Fibroblast of skin of abdomen (primary cell): ENCODE measurements at places on chromosomes 13 and 19.

GRCh38 chr19:45404557-45405434 is at the start of gene PPP1R13L:
Gene PPP1R13L (minus strand): TSS chr19:45405069. CDS start chr19:45398318, 6,751 bp downstream.
- DNase-seq, result peak; percentile 84

DNA sequence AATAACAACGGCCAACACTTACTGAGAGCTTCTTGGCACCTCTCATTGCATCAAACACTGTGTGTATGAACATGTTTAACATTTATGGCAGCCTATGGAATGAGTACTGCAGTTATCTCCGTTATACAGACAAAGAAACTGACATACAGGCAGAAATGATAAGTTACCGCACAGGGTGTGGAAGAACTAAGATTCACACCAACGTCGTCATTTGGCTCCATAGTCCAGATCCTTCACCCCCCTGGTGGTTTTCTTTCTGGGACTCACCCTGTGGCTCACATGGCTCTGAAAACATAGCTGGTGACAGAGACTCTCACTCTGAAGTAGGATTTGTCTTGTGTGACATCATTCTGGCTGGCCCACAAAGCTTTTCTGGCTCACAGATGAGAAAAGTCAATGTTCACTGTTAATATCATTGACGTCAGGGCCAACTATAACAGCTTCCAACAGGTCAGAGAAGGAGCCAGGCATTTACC is 230.1 kb downstream of the DLEU7 start:
- peak; percentile 42 for DNase-seq

GRCh38 chr19:18193388-18194180 is 566 bp downstream of the MPV17L2 start:
- no peak for DNase-seq

- no peak for DNase-seq
Measured at GRCh38 chr13:102792396-102792795, 6.4 kb downstream of the POGLUT2 start.

DNA sequence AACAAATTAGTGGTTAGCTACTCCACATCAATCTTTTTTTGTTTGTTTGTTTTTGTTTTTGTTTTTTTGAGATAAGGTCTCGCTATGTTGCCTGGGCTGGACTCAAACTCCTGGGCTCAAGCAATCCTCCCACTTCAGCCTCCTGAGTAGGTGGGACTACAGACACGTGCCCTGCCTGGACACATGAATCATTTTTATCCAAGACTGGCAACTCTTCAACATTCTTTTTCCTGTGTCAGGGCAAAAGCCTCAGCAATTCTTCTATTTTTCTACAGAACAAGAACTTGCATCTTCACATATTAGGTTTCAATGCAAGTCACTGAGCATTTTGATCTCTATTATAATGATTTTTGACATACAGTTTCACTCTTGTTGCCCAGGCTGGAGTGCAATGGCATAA is 76.8 kb upstream of the LRCH1 start:
- peak; percentile 13 for DNase-seq

- no peak for DNase-seq
Measured at GRCh38 chr13:78609464-78610205, 6.3 kb upstream of the POU4F1 start.

DNA sequence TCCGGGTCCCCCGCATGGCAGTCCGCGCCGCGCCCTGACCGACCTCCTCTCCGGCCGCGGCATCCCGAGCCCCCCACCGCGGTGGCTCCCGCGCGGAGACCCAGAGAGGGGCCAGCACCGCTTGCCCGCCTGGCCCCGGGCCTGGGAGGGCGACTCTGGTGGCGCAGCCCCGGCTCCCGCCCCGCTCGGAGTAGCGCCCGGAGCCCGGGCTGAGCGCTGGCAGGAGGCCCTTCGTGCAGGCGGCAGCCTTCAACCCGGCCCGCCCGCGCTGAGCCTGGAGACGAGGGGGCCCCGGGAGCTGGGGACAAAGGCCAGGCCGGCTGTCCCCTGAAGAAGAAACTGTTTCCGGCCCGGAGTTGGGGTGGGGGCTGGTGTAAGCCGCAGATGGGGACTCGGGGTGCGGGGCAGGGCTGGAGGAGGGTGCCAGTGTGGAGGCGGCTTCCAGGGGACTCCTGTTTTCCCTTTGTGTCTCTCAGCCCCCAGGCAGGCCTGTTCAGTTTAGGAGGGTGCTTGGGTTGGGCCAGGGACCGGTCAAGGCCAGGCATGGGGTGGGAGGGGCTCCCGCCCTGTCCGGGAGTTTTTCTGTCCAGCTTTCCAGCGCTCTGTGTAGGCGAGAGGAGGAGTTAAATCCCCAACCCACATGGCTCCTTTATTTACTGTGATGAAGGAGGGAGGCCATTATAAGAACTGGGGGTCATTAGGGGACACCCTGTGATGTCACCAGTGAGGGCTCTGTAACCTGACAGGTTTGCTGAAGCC is 935 bp downstream of the LRP3 start:
- peak; percentile 20 for DNase-seq

DNA sequence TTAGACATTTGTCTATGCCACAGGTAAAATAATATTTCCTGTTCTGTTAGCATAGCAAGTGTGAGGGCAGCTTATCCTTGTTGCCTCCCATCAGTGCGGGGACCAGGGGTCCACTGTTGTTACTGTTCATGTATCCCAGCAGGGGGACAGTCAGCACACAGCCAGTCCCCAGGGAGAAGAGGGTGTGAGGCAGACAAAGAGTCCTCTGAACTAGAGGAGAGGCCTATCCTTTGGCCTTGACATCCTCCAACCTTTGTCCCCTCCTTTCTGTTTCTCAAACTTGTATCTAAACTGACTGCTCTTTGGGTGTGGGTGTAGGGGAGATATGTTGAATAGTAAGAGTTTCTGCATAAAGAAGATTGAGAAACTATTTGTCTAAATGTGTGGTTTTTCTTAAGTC is 2.9 kb upstream of the GPR18 start:
- DNase-seq, result no peak

DNA sequence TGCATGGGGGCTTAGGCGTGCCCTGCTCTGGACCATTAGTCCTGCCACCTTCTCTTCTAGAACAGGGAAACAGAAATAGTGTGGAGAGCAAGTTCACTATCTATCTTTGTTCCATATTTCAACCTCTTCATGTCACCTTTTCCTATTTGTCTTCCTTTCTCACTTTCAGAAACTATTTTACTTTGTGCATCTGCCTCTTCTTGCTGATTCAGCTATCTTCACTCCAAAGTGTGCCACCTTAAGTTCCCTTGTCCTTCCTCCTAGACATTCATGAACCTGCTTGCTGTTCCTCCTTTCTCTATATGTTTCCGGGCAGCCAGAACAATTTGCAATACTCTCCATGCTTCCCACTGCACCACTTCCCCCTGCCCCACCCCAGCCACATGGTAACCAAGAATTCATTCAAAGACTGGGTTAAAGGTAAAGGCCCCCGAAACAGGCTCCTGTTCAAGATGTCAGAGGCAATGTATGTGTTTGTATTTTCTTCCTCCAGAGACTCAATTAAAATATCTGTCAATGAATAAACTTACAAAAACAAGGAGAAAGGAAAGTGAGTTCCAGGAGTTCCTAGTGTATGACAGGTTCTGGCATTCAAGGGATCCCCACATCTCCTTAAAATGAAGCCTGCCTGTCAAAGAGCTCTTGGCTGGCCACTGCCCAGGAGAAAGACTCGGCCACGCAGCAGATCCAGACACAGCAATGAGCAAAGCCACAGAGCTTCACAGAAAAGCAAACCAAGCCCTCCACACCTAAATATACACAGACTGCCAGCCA is 268.1 kb downstream of the DNAJC15 start:
- no peak for DNase-seq

DNA sequence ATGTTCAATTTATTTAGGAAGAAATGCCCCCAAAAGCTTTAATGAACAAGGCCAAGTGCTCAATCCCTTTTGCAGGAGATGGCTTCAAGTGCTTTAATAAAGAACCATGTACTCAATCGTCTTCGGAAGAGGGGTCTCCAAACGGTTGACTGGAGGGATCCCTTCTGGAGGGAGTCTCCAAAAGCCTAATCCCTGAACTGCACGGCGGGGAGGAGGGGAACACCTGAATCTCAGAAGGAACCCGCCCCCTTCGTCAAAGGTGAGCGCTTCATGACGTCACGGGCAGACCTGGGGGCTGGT is 505 bp downstream of the PAF1 start:
- no peak for DNase-seq

GRCh38 chr13:42409075-42409474 is 137.1 kb downstream of the AKAP11 start:
- DNase-seq, result no peak

- no peak for DNase-seq
Measured at GRCh38 chr13:38328699-38329098, 21.0 kb upstream of the UFM1 start.

DNA sequence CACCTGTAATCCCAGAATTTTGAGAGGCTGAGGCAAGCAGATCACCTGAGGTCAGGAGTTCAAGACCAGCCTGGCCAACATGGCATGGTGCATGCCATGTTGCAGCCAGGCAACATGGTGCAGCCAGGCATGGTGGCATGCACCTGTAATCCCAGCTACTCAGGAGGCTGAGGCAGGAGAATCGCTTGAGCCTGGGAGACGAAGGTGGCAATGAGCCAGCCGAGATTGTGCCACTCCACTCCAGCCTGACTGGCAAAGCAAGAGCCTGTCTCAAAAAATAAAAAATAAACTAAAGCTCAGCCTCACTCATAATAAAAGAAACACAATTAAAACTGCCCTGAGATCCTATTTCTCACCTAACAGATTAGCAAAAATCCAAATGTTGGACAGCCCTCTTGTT is 49.7 kb upstream of the MAP3K10 start:
- no peak for DNase-seq

GRCh38 chr13:106230450-106230849 is 305.0 kb downstream of the EFNB2 start:
- peak; percentile 73 for DNase-seq

- DNase-seq, result no peak
Measured at GRCh38 chr13:113022391-113022744, 53.4 kb downstream of the MCF2L start.

DNA sequence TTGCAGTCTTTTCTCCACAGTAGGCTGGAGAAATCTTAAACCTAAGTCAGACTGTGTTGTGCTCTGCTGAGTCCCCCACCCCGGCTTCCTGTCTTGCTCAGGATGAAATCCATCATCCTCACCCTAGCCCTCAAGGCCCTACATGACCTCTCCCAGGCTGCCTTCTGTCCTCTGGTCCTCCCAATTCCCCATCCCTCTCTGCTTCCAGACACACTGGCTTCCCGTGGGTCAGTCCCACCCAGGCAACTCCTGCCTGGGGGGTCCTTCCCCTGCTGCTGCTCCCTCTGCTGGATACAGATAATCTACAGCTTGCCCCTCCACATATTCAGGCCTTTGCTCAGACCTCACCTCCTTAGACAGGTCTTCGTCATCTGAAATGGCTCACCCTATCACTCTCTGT is 18.4 kb upstream of the CBY2 start:
- no peak for DNase-seq

GRCh38 chr19:17605761-17606589 is 50.5 kb downstream of the COLGALT1 start:
- DNase-seq, result peak; percentile 80

DNA sequence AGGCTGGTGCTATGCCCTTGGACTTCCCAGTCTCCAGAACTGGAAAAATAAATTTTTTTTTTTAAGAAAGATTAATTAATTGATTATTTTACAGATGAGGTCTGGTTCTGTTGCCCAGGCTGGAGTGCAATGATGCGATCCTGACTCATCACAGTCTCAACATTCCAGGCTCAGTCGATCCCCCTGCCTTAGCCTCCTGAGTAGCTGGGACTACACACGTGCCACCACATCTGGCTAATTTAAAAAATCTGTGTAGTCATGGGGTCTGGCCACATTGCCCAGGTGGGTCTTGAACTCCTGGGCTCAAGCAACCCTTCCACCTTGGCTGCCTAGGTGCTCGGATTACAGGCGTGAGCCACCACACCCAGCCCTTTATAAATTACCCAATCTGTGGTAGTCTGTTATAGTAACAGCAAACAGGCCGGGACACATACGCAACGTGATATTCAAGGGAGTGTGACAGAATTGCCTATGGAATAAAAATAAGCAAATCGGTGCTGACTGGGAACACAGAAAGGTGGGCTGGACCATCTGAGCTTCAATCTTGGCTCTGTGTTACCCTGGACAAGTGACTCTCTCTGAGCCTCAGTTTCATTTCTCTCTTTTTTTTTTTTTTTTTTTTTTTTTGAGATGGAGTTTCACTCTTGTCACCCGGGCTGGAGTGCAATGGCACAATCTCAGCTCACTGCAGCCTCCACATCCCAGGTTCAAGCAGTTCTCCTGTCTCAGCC is 42.8 kb downstream of the PIN1 start:
- peak; percentile 78 for DNase-seq

GRCh38 chr13:35850569-35850968 is 280.6 kb downstream of the DCLK1 start:
- DNase-seq, result no peak

DNA sequence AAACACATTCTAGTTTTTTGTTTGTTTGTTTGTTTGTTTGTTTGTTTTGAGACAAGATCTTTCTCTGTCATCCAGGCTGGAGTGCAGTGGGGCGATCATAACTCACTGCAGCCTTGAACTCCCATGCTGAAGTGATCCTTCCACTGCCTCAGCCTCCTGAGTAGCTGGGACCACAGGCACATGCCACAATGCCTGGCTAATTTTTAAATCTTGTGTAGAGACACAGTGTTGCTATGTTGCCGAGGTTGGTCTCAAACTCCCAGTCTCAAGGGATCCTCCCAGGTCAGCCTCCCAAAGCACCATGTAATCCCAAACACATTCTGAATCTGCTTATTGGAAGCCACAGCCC is 15.8 kb downstream of the PLA2G4C start:
- DNase-seq, result no peak

GRCh38 chr19:47497821-47498520 is 14.0 kb upstream of the KPTN start:
- DNase-seq, result no peak

GRCh38 chr19:4371247-4372164 is 28.1 kb downstream of the MPND start:
- no peak for DNase-seq

DNA sequence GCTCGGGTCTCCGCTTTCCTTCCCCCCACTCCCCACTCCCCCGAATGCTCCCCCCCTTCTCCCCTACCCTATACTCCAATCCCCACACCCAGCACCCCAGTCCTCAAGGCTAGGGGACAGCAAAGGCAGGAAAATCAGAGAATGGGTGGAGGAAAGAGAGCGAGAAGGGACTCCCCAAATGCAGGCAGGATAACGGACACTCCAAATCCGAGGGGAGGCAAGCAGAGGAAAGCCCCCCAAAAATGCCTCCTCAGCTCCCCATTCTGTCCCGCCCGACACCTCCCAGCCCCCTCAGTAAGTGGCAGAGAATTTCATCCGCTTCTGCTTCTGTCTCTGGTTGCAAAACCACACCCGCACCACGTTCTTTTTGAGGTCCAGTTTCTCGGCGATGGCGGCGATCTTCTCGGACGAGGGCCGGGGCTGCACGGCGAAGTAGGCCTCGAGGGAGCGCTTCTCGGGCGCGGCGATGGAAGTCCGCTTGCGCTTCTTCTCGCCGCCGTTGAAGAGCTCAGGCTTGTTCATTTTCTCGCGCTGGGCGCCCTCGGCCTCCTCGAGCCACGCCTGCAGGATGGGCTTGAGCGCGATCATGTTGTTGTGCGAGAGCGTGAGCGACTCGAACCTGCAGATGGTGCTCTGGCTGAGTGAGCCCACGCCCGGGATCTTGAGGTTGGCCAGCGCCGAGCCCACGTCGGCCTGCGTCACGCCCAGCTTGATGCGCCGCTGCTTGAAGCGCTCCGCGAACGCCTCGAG is 2.1 kb downstream of the POU4F1 start:
- no peak for DNase-seq

- no peak for DNase-seq
Measured at GRCh38 chr13:34464011-34464410, 478.1 kb upstream of the NBEA start.
